Activated T-cell treated with anti-CD3 and anti-CD28 coated beads, Interleukin-2, amount 50 U/mL, for 24 hours (primary cell): ENCODE measurements at places on chromosomes 1 and 21.

- H3K36me3 ChIP-seq: no peaks in the 10 kb centered on the region
- no peak overlapping the region for H3K4me3 ChIP-seq
- H3K27ac ChIP-seq: no peak overlapping the region
- no peak for DNase-seq
- H3K4me1 ChIP-seq: no peaks in the 10 kb centered on the region
- H3K27me3 ChIP-seq: no peaks in the 10 kb centered on the region
Observed at GRCh38 chr1:216005916-216006315, 417.3 kb downstream of the USH2A start.

GRCh38 chr1:237891979-237892378 is 1.3 kb upstream of the ZP4 start:
- no peak for DNase-seq
- no peaks in the 10 kb centered on the region for H3K4me1 ChIP-seq
- H3K27ac ChIP-seq: no peak overlapping the region

- DNase-seq: no peak
- no peak overlapping the region for H3K27ac ChIP-seq
- H3K4me1 ChIP-seq: no peaks in the 10 kb centered on the region
- H3K36me3 ChIP-seq: no peaks in the 10 kb centered on the region
Observed at GRCh38 chr1:58442114-58442513, 104.4 kb downstream of the OMA1 start.

GRCh38 chr1:230277201-230278025 is 148.7 kb downstream of the PGBD5 start:
- peaks cover 84% of the 10 kb centered on the region for H3K36me3 ChIP-seq
- peak overlapping the region; percentile 63 for H3K27ac ChIP-seq
- H3K27me3 ChIP-seq: no peaks in the 10 kb centered on the region
- H3K4me1 ChIP-seq: peaks cover 55% of the 10 kb centered on the region
- no peak overlapping the region for H3K4me3 ChIP-seq

GRCh38 chr21:28167366-28167765 is 825.3 kb downstream of the LTN1 start:
- no peaks in the 10 kb centered on the region for H3K27me3 ChIP-seq
- H3K36me3 ChIP-seq: no peaks in the 10 kb centered on the region
- no peaks in the 10 kb centered on the region for H3K4me1 ChIP-seq
- H3K4me3 ChIP-seq: no peak overlapping the region
- no peak overlapping the region for H3K27ac ChIP-seq

GRCh38 chr1:198687429-198687828 is 48.6 kb downstream of the PTPRC start:
- H3K27ac ChIP-seq: peak overlapping the region; percentile 91
- peaks cover 61% of the 10 kb centered on the region for H3K36me3 ChIP-seq
- H3K27me3 ChIP-seq: no peaks in the 10 kb centered on the region
- no peak overlapping the region for H3K4me3 ChIP-seq

- H3K27ac ChIP-seq: no peak overlapping the region
- DNase-seq: no peak
- no peak overlapping the region for H3K4me3 ChIP-seq
- H3K4me1 ChIP-seq: peaks cover 15% of the 10 kb centered on the region
Observed at GRCh38 chr1:48794816-48795215, 18.1 kb upstream of the BEND5 start.

GRCh38 chr1:62325681-62326080 is 6.4 kb upstream of the KANK4 start:
- H3K4me3 ChIP-seq: no peak overlapping the region
- no peak for DNase-seq

- H3K27me3 ChIP-seq: no peaks in the 10 kb centered on the region
- no peaks in the 10 kb centered on the region for H3K4me1 ChIP-seq
- H3K27ac ChIP-seq: no peak overlapping the region
- DNase-seq: no peak
- H3K36me3 ChIP-seq: no peaks in the 10 kb centered on the region
Observed at GRCh38 chr1:31127266-31127665, 61.7 kb upstream of the PUM1 start.

GRCh38 chr21:42149656-42150473 is 69.1 kb upstream of the ABCG1 start:
- no peak overlapping the region for H3K27ac ChIP-seq
- H3K4me1 ChIP-seq: peaks cover 7% of the 10 kb centered on the region
- H3K27me3 ChIP-seq: no peaks in the 10 kb centered on the region

DNA sequence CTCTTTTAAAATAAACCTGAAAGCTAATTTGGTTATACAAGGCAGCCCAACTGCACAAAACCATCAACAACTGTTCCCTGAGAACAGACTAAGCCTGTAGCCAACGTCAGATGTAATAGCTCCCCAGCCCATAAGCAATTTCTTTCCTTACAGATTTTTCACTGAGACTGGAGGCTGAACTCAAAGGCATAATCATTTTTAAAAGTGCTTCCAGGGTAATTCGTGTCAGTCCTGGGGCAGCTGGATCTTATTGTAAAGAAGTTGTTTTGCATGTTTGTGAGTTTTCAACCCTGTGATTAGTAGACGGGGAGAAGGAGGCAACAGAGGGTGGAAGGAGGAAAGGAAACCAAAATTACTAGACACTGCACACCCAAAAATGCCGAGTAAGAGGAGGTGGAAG is 3.2 kb downstream of the DPT start:
- no peak overlapping the region for H3K27ac ChIP-seq
- peaks cover 5% of the 10 kb centered on the region for H3K27me3 ChIP-seq
- H3K4me1 ChIP-seq: no peaks in the 10 kb centered on the region
- H3K36me3 ChIP-seq: no peaks in the 10 kb centered on the region
- no peak overlapping the region for H3K4me3 ChIP-seq
- DNase-seq: no peak

- H3K27me3 ChIP-seq: peaks cover 37% of the 10 kb centered on the region
- peak overlapping the region; percentile 93 for H3K4me3 ChIP-seq
- no peak for DNase-seq
- peaks cover 40% of the 10 kb centered on the region for H3K4me1 ChIP-seq
Observed at GRCh38 chr1:119713039-119713748, 1.5 kb downstream of the PHGDH start.

DNA sequence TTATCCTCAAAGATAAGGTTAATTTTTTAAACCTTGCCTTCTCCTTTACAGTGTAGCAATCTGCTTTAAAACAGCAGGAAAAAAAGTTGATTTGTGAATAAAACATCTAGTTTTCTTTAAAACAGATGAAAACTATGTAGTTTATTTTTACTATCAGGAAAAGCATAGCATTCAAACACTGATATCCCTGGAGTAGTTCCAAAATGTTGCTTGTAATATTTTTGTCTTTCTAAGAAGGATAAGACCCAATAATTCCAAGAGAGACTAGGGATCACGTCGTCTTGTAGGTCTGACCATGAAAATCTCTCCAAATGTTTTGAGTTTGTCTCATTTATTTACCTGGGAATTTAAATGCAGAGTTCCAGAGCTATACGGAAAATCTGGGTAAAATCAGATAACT is 204.0 kb downstream of the NTNG1 start:
- no peaks in the 10 kb centered on the region for H3K4me1 ChIP-seq
- H3K27ac ChIP-seq: no peak overlapping the region
- H3K27me3 ChIP-seq: no peaks in the 10 kb centered on the region
- no peak overlapping the region for H3K4me3 ChIP-seq
- no peaks in the 10 kb centered on the region for H3K36me3 ChIP-seq

- H3K36me3 ChIP-seq: no peaks in the 10 kb centered on the region
- H3K4me3 ChIP-seq: no peak overlapping the region
- H3K27ac ChIP-seq: no peak overlapping the region
- peaks cover 3% of the 10 kb centered on the region for H3K27me3 ChIP-seq
- H3K4me1 ChIP-seq: peaks cover 52% of the 10 kb centered on the region
- no peak for DNase-seq
Observed at GRCh38 chr1:199168888-199169585, 530.2 kb downstream of the PTPRC start.

- H3K36me3 ChIP-seq: no peaks in the 10 kb centered on the region
- H3K4me3 ChIP-seq: no peak overlapping the region
- H3K27me3 ChIP-seq: peaks cover 77% of the 10 kb centered on the region
Observed at GRCh38 chr1:157249326-157249725, 111.1 kb upstream of the ETV3 start.

DNA sequence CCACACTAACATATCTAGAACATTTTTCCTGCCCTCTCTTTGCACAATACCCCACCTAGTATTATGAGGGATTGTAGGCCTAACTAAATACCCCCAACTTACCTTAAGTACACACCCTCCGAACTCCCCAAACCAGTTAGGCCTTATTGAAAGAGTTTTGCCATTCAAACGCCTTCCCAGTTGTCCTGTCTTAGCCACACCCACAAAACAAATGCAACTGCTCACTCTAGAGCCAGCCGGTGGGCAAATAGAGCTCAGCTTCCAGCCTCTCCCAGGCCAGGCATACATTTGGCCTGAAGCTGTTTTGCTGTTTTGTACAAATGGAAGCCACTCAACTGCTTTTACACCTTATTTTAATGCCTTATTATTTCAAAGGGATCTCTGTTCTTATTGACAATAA is 224.2 kb upstream of the RUNX1 start:
- H3K27ac ChIP-seq: no peak overlapping the region
- no peaks in the 10 kb centered on the region for H3K36me3 ChIP-seq
- DNase-seq: no peak
- H3K4me1 ChIP-seq: peaks cover 6% of the 10 kb centered on the region

- H3K4me3 ChIP-seq: no peak overlapping the region
- no peak for DNase-seq
- no peaks in the 10 kb centered on the region for H3K36me3 ChIP-seq
- no peak overlapping the region for H3K27ac ChIP-seq
Observed at GRCh38 chr1:3174487-3175247, 105.7 kb downstream of the PRDM16 start.

DNA sequence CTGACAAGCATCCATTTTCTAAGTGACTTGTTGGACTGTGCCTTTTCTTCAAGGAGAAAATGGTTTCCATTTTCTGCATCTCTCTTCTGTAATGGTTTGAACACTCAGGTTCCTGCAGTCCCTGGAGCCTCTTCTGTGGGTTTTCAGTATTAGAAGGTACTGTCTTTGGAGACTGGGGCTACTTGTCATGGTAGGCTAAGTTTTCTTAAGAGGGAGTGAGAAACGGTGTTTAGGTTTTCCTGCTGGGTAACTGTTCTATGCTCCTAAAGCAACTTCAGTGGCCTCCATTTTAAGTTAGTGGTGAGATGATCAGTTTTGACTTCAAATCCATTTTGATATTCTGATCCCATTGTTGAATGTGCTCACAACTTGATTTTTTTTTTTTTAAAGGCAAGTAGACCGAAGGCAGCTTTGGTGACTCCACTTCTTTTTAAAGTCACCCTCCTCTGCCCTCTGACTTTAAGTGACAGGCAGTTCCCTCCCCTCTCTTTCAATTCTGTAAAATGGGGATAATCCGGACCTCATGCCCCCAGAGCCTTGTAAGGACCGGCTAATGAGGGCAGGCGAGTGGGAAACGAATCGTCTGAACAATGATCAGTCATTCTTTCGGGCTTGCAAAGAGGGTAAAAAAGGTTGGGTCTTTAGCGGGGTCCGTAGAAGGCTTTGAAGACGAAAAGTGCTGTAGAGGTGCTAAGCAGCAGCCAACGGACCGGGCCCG is 1.0 kb upstream of the ARID1A start:
- no peak for DNase-seq
- peaks cover 37% of the 10 kb centered on the region for H3K4me1 ChIP-seq
- peaks cover 3% of the 10 kb centered on the region for H3K36me3 ChIP-seq
- H3K4me3 ChIP-seq: peak overlapping the region; percentile 83
- no peaks in the 10 kb centered on the region for H3K27me3 ChIP-seq

DNA sequence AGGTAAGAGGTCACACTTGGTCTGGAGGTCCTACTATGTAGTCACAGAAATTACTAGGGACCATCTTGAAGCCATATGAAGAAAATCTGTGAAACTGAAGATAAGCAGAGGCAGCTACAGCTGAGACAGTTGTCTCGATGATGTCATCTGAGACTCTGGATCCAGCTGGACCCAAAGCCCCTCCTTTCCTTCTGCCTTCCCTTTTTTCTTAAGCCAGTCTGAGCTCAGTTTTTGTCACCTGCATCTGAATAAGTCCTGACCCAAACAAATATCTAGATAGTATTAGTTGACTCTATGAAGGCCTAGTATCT is 143.3 kb downstream of the ETS2 start:
- no peak overlapping the region for H3K4me3 ChIP-seq
- peaks cover 16% of the 10 kb centered on the region for H3K27me3 ChIP-seq
- no peak for DNase-seq
- H3K36me3 ChIP-seq: no peaks in the 10 kb centered on the region
- H3K27ac ChIP-seq: no peak overlapping the region
- no peaks in the 10 kb centered on the region for H3K4me1 ChIP-seq

DNA sequence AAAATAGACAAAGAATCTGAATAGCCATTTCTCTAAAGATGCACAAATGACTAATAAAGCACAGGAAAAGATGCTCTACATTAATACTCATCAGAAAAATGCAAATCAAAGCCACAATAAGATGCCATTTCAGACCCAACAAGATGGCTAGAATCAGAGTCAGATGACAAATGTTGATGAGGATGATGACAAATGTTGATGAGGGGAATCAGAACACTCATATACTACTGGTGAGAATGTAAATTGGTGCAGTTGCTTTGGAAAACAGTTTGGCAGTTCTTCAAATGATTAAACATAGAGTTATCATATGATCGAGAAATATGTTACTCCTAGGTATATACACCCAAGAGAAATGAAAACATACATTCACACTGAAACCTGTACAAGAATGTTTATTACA is 33.9 kb downstream of the LRRC40 start:
- no peak overlapping the region for H3K27ac ChIP-seq
- H3K36me3 ChIP-seq: peaks cover 75% of the 10 kb centered on the region
- peaks cover 13% of the 10 kb centered on the region for H3K4me1 ChIP-seq
- no peak overlapping the region for H3K4me3 ChIP-seq
- DNase-seq: no peak

- no peak overlapping the region for H3K27ac ChIP-seq
- no peak for DNase-seq
- no peaks in the 10 kb centered on the region for H3K4me1 ChIP-seq
- no peak overlapping the region for H3K4me3 ChIP-seq
Observed at GRCh38 chr1:147478521-147478920, 62.8 kb upstream of the BCL9 start.

GRCh38 chr1:4017636-4018365 is 117.7 kb upstream of the C1orf174 start:
- DNase-seq: no peak
- H3K27me3 ChIP-seq: peaks cover 3% of the 10 kb centered on the region
- H3K4me1 ChIP-seq: peaks cover 3% of the 10 kb centered on the region
- H3K27ac ChIP-seq: no peak overlapping the region
- no peak overlapping the region for H3K4me3 ChIP-seq

DNA sequence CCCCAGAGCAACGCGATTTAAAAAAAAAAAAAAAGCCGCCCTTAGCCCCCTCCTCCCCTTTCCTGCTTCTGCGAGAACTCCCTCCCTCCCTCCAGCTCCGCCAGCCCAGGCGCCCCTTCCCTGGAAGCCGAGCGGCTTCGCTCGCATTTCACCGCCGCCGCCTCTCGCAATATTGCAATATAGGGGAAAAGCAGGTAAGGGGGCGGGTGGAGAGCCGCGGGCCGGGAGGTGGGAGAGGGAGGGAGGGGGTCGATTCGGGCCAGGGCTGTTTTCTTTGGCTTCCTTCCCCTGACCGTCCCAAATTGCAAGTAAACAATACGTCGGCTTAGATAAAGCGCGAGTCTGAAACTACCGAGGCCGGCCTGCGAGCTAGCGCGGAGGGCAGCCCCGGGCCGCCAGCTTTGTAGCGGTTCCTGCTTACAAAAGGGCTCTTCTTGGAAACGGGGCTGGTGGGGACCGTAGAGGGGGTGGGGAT is 408 bp downstream of the LMO4 start:
- DNase-seq: peak; percentile 70
- H3K27me3 ChIP-seq: peaks cover 28% of the 10 kb centered on the region
- H3K4me3 ChIP-seq: peak overlapping the region; percentile 86
- H3K4me1 ChIP-seq: peaks cover 47% of the 10 kb centered on the region
- peaks cover 16% of the 10 kb centered on the region for H3K36me3 ChIP-seq
- H3K27ac ChIP-seq: peak overlapping the region; percentile 94

- no peaks in the 10 kb centered on the region for H3K36me3 ChIP-seq
- no peak for DNase-seq
- no peak overlapping the region for H3K4me3 ChIP-seq
- H3K27me3 ChIP-seq: peaks cover 12% of the 10 kb centered on the region
Observed at GRCh38 chr1:40593449-40594186, 62.2 kb downstream of the ZNF684 start.
